ENCODE measurements at places on chromosomes 7 and 10.

GRCh38 chr10:62054408-62054807, 152.9 kb downstream of the ARID5B start:
- DNase-seq, result no peak

DNA sequence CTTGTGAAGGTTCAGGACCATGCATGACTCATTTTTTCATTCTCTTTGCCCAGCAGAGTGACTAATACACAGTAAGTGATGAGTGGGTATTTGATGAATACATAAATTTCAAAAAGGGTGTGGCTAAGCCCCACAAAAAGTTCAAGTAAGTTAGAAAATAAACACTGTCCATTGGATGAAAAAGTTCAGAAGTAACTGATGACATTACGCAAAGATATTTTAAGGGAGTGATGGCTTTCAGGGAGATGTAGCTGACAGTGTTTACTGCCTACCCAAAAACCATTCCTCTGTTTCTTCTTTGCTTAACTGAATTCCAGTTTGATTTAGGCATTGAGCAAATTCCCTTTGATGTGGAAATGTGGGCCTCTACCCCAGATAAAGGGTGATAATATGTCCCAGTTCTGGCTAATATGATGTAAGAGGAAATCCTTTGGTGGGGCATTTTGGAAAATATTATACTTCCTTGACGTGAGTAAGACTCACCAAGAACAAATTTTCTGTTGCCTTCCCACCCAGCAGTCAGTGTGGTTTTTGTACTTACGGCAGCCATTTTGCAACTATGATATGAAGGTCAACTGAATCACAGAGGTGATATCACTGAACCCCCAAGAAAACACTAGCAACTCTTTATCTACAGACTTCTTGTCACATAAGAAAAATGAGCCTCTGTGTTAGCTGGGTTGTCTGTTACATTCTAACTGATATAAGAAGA, 29.0 kb upstream of the EBLN1 start:
- no peak for DNase-seq

GRCh38 chr7:141227454-141227853, 153.6 kb downstream of the TMEM178B start:
- no peak for DNase-seq

DNA sequence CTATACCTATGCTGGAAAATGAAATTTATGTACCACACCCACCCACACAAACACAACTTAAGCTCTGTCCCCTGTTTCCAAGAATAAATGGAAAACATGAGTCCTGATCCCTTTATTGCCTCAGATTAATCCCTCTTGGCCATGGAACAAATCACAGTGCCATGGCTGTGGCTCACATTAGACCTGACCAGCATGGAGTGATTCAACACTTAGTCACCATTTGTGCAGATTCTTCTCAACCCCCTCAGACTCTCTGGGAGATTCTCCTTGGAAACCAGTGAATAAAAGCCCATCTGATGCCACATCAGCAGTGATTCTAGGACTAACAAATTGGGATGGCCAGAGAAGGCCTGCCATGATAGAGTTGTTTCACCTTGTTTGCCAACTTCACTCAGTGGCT, 204.4 kb upstream of the TMEM72 start:
- DNase-seq, result peak; percentile 96

DNA sequence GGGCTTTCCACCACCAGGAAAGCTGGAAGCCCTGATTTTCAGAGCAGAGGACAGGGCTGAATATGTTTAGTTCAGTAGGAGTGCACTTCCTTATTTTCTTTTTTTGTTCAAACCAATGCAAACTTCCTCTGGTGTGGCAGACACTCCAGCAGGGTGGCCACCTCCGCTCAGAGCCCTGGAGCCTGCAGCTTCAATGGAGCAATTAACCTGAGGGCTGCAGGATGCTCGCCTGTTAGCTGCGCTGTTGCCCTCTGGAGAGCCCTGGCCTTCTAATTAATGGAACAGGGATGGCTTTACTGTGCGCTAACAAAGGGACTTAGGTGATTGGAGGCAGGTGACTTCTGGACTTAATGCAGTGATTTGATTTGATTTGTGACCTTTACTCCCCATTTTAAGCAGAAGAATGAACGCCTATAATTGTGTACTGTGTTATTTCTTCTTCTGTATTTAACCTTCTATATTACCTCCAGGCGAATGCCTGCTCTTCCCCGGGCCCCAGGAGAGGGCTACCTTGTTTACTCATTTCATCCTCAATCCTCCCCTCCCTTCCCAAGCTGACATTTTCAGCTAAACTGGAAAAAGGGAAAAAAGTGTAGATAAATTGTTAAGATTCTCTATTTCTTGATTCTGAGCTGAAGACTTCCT, 123.0 kb upstream of the CTBP2 start:
- DNase-seq, result no peak
